ENCODE measurements at places on chromosomes 12 and 14.
A peak's percentile ranks its signal among the peaks of the same experiment; 100 is the strongest.

DNA sequence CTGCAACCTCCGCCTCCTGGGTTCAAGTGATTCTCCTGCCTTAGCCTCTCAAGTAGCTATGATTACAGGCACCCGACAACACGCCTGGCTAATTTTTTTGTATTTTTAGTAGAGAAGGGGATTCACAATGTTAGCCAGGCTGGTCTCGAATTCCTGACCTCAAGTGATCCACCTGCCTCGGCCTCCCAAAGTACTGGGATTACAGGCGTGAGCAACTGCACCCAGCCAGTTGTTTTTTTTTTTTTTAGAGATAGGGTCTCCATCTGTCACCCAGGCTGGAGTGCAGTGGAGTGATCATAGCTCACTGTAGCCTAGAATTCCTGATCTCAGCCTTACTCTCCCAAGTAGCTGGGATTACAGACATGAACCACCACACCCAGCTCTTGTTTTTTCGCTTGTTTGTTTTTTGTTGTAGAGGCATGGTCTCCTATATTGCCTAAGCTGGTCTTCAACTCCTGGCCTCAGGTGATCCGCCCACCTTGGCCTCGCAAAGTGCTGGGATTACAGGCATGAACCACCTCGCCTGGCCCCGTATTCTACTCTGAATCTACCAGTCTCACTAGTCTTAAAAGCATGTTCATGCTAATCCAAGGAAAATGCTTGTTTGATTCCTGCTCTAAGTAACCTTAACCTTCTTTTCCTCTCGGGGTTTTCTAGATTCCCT lies 31.7 kb upstream of the STRN3 start:
- DNase-seq = no peak

DNA sequence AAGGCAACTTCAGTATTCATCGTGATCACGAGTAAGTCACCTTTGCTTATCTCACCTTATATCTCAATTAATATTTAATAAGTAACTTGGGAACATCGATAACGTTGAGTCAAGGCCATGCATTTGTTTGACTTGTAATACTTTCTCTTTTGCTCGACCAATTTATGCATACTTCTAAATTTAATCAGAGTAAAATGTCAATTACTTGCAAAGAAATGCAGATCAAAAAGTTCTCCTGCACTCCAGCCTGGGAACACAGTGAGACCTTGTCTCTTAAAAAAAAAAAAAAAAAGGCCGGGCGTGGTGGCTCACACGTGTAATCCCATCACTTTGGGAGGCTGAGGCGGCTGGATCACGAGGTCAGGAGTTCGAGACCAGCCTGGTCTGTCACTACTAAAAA lies 11.8 kb upstream of the HIP1R start:
- DNase-seq = no peak

GRCh38 chr14:35122696-35123387 lies 490 bp downstream of the PRORP start:
- DNase-seq = peak; percentile 80

- DNase-seq = no peak
Measured at GRCh38 chr12:12823300-12823699, 10.2 kb downstream of the DDX47 start.

GRCh38 chr12:65220761-65221160 lies 51.4 kb downstream of the LEMD3 start:
- no peak for DNase-seq

- no peak for DNase-seq
Measured at GRCh38 chr14:92308716-92309115, 14.2 kb upstream of the SLC24A4 start.

DNA sequence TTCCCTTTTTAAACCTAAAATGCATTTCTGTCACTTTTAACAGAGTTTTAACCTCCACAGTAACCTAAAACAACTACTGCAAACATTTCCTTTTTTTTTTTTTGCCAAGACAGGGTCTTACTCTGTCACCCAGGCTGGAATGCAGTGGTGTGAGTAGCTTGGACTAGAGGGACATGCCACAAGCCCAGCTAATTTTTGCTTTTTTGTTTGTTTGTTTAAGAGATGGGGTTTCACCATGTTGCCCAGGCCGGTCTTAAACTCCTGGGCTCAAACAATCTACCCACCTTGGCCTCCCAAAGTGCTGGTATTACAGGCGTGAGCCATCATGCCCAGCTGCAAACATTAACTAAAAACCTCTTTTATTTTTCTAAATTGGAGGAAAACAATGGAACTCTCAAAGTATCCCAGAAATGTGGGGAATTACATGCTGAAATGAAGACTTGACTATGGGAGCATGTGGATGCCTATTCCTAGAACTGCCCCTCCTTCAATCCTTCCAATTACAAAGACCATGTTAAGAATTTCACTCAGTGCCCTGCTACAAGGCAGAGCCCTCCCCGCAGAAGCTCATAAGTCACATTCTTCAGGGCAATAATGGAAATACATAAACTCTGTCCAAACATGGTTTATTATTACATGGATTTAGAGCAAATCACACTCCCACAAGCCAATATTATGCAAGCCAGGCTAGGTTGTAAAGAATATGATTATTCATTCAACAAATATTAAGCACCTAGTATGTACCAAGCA lies 66.9 kb downstream of the C12orf56 start:
- DNase-seq = no peak

DNA sequence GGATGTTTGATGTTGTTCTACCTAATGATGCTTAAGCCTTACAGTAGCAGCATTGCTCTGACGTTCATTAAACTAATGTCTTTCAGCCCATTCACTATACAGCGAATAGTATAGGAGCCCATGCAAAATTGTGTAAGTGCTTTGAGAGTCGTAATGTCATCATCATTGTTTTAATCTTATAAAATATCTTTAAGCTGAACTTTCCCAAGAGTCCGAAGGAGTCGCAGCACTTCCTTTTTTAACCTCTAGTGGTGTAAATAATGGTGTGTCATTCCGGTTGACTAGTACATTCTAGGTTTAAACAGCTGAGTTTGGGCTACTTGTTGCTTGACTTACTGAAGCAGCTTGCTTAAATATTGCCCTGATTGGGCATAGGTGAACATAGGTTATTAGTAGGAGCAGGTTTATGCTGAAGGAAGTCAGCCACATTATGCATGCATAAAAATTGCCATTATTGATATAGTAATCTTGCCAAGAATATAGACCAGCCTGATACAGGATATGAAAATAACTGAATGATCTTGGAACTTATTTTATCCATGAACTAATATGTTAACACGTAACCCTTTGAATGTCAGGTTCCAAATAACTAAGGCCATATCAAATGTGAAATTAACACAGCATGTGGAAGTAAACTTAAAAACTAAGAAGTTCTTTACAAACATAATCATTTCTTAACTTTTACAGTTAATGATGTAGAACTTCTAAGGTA lies 2.6 kb downstream of the WNK1 start:
- DNase-seq = peak; percentile 71

- DNase-seq = no peak
Measured at GRCh38 chr14:55951341-55952206, 166.6 kb upstream of the PELI2 start.

GRCh38 chr12:800401-800800 lies 48.0 kb downstream of the WNK1 start:
- DNase-seq = no peak

DNA sequence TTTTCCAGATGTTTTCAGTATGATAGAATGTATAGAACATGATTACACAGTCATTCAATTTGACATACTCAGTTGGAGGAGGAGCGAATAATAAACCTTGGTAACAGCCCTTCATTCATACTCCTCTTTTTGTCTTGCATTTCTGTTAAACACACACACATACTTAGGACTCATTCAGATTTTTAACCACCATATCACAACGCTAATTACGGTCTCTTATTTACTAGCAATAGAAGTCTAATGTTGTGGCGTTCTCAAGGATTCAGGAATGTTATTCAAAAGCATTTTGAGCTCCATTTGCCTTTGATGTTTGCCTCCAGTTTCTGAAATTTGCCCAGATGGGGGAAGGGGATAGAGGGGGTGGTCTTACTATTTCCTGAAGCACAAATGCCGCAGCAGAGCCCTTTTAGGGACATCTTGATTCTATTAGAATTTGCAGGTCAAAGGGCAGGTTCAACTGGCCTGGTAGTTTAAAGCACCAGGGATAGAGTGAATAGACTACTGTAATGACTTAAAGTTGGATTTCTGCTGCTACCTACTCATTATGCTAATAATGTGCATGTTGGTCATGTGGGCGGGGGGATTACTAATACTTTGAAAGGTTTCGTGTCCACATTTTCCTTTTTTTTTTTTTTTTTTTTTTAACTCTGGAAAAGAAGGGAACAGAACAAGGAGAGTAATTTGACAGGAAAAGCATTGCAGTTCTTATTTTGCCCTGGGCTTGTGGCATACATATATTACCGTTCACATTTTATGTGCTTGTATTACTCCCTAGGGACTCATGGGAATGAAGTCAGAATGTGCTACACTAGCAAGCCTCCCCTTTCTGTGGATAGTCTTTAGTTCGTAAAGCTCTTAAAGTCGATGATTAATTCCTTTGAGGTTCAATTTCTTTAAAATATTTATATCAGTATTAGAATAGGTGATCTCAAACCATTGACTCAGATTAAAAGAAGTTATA lies 226.8 kb downstream of the FBXL14 start:
- no peak for DNase-seq

GRCh38 chr14:64788706-64789105 lies 84.5 kb downstream of the PLEKHG3 start:
- no peak for DNase-seq

DNA sequence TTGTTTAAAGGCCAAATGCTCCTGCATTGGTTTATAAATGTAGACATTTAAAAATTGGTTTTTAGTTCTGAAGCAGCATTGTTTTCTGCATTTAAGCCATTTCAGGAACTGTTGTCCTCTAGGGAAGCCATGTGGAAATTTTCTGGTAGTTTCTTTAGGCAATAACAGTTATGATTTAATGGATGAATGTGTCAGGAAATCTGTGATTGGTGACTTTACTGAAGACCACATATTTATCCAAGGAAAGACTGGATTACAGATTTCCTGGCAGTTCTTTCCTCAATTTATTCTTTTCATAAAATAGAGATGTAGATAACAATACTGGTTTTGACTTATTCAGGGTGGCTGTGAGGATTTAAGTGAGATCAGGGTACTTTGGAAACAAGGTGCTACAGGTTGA lies 27.6 kb downstream of the TBC1D15 start:
- no peak for DNase-seq

DNA sequence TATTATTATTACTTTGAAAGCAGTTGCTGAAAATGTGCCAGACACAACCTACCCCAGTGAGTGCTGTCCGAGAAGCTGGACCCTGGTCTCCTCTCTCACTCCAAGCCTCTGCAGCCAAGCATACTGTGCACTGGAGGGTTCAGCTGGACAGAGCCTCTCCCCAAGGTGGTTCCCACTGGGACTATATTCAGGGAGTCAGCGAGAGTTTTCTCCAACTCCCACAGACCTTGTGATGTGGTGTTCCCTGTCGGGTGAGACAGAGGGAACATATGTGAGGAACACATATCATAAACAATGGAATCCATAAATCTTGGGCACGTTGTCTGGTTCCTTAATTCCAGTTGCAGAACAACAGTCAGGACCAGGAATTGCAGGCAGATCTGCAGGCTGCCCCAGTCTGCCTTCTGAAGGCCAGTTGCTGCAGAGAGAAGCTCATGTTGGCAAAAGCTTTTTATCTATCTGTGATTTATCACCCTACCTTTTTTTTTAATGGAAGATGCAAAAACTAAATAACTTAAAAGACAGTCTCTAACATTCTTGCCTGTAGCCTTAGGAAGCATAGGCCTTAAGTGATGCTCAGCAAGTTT lies 619.8 kb upstream of the TBX3 start:
- no peak for DNase-seq

DNA sequence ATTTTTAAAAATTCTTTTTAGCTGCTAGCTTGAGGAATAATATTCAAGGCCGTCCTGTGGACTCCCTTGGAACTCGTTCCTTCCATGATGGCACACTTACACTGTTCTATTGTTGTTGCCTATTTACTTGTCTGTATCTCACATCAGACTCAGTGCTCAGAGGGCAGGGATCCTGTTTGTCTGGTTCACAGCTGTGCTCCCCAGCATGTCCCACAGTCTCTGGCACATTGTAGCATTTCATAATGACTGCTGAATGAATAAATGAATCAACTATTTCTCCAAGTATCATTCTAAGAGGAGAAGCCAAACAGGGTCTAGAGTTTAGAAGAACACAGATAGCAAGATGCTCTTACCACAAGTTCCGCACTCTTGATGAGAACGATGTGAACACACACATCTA lies 48.0 kb downstream of the NTN4 start:
- peak; percentile 72 for DNase-seq

DNA sequence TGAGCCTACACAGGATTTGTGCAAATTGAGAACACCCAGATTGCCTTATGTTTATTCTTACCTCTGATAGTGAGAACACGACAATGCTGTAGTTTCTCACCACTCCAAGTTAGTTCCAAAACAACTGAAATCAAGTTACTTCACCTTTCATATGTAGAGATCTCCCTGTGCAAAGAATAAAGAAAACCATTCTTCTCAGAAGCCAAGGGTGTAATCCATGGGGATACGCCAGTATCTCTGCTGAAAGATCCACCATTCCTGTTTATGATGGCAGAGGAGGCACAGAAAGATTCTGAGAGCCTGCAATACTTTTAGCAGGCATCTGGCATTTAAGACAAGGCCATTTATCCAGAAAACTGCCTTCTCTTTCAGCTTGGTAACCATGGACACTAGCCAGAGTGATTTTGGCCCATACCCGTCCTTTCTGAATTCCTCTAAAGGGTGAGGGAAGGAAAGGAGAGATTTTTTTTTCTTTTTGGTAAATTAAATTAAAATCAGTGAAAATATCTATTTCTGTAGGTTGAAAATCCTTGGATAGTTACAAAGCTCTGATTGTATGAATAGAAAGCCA lies 355.4 kb upstream of the FAR2 start:
- no peak for DNase-seq

GRCh38 chr12:75525263-75525662 lies 13.9 kb upstream of the KRR1 start:
- no peak for DNase-seq

DNA sequence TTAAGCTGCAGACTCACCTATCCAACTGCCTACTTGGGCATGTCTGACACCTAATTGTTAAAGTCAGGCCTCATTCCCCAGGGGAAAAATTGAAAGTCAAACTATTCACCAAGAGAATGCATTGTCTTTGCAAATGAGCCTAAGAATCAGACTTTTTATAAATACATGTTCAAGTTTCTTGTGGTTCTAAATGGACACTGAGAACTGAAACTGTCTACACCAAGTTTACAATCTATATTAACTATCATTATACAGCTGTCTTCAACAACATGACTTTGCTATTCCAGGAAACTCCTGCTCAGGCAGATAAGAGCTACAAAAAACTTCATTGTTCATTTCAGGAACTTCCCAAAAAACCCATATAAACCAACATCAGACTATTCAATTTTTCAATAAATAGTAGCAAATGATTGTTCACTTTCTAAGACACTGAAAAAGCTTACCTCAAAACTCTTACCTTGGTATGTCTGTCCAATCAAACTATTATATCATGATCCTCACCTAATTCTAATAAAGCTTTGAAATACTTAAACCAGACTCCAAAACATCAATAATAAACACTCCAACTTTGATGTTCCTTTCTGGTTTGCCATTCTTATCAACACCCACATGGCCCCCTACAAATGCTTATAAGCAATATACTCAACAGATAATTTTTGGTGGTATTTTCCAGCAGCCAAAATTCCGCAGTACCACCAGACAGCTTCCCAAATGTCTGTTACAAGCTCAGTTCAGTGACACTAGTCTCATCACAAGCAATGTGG lies 24.2 kb downstream of the CDK17 start:
- DNase-seq = no peak

All from T47D (cell line).